ENCODE measurements at places on chromosomes 7 and 10.
A peak's percentile ranks its signal among the peaks of the same experiment; 100 is the strongest.

GRCh38 chr10:98920807-98921206 lies 314.8 kb downstream of the HPSE2 start:
- DNase-seq: no peak

DNA sequence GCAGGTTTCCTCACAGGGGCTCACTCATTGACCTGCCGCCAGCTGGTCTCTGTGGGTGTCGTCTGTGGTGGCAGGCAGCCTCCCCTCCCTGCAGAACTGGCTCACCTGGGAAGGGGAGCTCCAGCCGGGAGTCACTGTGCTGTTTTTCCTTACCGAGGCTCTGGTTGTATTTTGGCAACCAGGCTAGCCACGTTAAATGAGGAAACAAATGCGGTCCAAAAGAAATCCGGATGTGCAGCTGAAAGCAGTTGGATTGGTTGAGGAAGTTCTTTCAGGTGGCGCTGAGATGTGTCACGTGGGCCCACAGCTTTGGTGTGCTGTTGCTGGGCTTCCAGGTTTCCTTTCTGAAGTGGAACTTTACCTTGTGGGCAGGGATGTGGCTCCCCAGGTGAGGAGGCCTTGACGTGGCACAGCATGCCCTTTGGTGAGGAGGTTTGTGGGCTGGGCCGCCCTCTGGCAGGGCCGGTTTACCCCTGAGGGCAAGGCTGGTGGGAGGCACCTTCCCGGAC lies 14.2 kb downstream of the MTURN start:
- DNase-seq: peak; percentile 95

DNA sequence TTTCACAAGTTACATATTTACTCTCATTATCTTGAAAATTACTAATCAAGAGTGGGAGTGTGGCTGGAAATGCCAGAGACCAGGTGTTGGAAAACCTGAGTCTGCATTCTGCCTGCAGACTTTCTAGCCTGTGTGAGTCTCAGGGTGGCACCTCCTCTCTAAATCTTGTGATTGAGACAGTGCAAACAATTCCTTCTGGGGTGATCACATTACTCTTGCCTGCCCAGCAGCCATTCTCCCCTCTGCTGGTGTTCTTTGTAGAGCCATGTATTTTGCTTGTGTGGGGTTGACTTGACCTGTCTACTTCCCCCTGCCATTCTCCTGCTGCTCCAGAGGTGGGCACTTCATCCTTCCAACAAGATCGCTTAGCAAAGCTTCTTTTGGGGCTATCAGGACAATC lies 101.1 kb downstream of the RAPGEF5 start:
- DNase-seq: no peak

GRCh38 chr7:17497549-17498167 lies 199.2 kb downstream of the AHR start:
- no peak for DNase-seq

- DNase-seq: no peak
Observed at GRCh38 chr10:43819464-43820230, 171.0 kb upstream of the ZNF32 start.

- no peak for DNase-seq
Observed at GRCh38 chr10:108069096-108069495, 904.6 kb upstream of the SORCS1 start.

GRCh38 chr10:72597897-72598296 lies 28.0 kb downstream of the MICU1 start:
- DNase-seq: no peak

- DNase-seq: no peak
Observed at GRCh38 chr7:127546313-127546712, 39.1 kb downstream of the GCC1 start.

DNA sequence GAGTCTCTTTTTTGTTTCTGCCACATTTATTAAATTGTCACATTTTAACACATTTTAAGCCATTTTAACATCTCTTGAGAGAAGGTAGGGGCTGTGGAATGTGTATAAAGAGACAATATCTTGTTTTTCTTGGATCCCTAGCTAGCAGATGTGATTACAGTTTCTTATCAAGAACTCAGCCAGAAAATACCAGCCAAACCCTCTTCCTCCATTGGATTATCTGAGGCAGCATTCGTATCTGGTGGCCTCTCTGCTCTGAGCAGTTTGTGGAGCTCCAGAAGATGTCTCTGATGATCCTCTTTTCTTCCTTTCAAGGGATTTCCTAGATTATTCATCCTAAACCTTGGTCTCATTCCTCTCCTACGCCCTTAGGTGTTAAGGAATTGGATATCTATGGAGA lies 35.3 kb upstream of the PFKFB3 start:
- no peak for DNase-seq

DNA sequence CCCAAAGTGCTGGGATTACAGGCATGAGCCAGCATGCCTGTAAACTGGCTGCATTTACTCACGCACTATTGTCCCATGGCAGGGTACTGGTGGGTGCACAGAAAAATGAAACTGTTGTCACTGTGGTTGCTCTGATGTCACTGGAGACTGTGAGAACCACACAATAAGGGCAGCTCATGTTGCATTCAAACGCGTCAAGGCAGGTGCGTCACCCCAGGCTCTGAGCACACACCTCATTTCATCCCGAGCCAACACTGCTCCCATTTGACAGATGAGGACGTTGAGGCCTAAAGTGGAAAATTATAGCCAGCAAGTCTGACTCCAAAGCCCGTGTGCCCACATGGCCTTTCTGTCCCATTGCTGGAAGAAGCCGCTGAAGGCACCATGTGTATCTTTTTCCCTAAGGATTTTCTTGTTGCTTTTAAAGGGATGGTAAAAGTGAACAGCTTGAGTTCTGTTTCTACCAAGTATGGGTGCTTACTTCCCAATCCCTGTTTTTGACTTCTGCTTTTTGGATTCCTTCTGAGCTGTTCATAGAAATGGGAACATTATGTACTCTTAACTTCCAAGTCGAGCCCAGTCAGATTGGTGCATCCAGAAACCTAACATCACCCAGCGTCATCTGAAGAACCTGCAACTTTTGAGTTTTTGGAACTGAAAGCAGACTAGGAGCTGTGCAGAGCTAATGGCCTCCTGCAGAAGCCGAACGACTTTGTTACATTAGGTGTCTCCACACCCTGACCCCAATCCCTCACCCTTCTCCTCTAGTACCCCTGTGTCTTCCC lies 60.1 kb upstream of the CARD11 start:
- no peak for DNase-seq

DNA sequence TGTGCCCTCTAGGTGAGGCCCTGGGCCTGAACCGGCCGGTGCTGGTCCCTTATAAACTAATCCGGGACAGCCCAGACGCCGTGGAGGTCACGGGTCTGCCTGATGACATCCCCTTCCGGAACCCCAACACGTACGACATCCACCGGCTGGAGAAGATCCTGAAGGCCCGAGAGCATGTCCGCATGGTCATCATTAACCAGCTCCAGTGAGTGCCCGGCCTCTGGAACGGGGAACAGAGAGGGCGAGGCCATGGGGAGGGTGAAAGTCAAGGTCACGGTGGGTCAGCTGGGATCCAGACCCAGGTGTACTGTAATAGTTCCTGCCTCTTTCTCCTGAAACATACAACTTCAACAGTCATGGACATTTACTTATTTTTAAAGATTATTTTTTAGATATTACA lies 66.7 kb upstream of the GTF2I start:
- DNase-seq: no peak

- DNase-seq: no peak
Observed at GRCh38 chr10:103125323-103126267, 67.5 kb downstream of the NT5C2 start.

DNA sequence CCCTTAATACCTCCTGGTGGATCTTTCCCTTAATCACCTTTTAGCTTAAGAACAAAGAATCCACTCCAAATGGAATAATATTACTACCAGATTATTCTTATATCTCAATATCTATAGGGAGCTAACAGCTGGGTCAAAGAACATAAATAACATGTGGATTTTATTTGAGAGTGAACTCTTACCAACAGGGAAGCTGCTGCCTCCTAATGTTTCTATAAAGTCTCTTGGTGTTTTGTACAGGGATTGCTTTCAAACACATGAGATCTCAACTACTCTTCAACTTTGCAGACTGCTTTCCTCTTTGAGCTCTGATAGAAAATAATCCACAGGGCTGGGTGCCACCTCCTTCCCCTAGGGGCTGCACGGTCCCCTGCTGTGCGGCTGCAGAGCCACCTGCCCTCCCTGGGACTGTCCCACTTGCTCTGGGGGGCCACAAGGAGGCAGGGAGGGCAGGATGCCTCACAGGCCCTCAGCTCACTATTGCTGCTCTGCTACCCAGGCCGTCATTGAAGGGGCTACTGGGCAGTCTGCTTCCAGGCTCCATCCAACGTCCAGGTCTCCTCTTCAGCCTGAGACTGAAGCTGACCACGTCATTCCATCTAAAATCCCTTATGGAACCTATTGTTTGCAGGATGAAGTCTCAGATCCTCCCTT lies 191.2 kb downstream of the CXCL12 start:
- no peak for DNase-seq

DNA sequence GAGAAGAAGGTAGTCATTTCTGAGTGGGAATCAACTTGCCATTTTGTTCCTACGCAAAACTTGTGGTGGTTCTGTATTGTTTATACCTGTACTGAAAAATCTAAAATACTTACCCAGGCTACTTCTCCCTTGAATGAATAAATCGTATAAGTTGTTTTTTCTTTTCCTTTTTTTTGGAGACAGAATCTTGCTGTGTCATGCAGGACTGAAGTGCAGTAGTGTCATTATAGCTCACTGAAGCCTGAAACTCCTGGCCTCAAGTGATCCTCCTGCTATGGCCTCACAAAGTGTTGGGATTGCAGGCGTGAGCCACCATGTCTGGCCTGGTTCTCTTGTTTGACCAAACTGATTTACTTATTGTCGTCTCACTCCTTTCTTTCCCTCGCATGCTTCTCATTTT lies 27.9 kb downstream of the LUC7L2 start:
- DNase-seq: no peak

DNA sequence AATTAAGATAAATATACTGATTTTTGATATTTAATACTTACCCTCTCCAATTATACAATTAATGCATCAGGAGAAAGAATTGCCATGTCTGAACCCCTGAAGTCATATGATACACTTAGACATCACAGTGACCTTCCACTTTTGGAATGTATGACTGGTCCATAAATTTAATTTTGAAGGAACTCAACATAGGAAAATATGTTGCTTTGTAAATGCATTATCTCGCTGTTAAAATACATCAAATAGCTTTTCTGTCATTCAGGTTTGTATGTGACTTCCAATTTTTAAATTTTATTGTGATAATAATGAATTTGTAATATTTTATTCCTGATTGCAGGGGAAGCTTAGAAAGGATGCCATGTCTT lies 631.9 kb upstream of the ANKRD30A start:
- DNase-seq: no peak

GRCh38 chr10:46545861-46546590 lies 10.4 kb downstream of the GPRIN2 start:
- DNase-seq: no peak

DNA sequence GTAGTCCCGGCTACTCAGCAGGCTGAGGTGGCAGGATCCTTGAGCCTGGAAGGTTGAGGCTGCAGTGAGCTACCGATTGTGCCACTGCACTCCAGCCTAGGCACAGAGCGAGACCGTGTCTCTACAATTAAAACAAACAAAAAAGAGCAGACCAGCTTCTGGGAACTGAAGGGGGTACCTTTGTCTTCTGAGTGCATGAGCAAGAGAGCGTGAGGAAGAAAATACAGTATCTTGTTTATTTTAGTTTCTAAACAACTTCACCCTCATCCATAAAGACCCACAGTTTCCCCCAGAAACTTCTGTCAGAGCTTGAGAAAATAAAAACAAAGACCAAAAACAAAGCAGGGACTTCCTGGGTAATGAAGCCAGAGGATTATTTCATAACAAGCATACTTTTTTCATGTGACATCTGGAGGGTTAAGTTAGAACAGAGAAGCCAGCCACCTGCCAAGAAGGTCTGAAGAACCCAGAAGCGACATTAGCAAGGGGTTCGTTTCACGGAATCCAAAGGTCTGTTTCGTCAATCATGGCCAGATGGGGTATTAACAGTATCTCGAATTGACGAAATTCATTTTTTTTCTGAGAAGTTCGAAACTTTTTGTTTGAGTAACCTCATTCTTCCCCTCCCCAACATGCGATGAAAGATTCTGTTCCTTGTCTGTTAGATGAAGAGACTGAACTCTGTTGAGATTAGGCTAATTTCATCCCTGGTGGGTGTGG lies 10.2 kb upstream of the IL2RA start:
- no peak for DNase-seq

DNA sequence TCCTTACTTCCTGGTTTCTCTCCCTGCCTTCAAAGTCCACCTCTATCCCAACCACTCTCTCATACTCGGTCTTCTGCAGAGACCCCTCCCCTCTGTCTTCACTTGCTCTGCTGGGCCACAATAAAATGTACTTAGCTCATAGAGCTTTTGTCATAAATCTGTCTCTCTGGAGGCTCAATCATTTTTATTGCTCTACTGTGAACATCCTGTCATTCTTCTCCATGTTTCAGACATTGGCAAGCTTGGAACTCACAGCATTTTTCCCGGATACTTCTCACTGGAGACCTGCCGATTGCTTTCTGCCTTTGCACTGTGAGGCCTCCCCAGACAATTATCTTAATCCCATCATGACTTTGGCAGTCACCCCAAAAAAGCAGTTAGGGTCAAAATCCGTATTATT lies 192.3 kb upstream of the ZMIZ1 start:
- peak; percentile 51 for DNase-seq

DNA sequence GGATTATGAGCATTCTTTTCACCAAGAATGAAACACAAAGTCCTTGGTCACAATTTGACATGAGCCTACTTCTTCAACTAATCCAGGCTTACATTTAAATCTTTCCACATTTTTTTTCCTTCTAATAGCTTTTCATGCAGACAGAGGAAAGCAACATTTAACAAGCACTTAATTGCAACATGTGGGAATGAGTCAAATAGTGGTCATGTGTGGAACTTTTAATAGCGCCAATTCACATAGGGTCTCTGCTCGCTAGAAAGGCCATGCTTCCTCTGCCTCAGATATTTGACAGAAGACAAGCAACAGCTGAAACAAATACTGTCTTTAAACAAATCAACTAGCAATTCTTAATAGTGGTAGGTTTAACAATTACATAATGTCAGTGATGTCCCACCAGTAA lies 285.9 kb upstream of the ETV1 start:
- DNase-seq: no peak

- no peak for DNase-seq
Observed at GRCh38 chr7:41916450-41916927, 213.6 kb upstream of the INHBA start.

GRCh38 chr10:124992462-124993344 lies 50.8 kb downstream of the ZRANB1 start:
- DNase-seq: no peak

GRCh38 chr7:128031901-128032604 lies 816 bp upstream of the LRRC4 start:
- peak; percentile 23 for DNase-seq

DNA sequence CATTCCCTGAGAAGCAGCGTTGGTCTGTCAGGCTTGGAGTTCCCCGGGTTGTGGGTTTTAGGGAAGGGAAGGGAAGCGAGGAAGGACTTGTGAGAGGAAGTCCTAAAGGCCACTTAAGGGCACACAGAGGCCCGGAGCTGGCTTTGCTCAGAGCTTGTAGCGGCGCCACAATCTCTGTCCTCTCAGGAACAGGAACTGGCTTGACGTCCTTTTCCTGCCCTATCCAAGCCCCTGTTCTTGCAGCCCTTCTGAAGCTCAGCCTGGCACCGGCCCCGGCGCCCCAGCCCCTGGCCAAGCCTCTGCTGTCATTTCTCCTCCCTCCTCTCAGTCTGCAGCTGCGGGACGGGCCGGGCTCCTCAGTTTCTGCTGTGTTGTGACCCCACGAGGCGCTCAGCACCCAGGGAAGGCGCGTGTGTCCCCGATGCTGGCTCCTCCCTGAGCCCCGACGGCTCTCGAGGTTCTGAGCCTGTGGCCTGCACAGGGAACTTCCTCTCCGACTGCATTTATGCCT lies at the start of gene GIMAP8:
Gene GIMAP8 (plus strand): TSS at position 140 of the 511 bp plus-strand sequence. CDS start 16,069 bp downstream, outside the sequence.
- DNase-seq: no peak

- no peak for DNase-seq
Observed at GRCh38 chr10:34348917-34349485, 466.1 kb downstream of the PARD3 start.

- no peak for DNase-seq
Observed at GRCh38 chr7:127485482-127485881, 93.0 kb upstream of the ZNF800 start.

Data from DMS153 (cell line).